Common myeloid progenitor, CD34-positive (primary cell): ENCODE measurements at places on chromosomes 16 and 17.

DNA sequence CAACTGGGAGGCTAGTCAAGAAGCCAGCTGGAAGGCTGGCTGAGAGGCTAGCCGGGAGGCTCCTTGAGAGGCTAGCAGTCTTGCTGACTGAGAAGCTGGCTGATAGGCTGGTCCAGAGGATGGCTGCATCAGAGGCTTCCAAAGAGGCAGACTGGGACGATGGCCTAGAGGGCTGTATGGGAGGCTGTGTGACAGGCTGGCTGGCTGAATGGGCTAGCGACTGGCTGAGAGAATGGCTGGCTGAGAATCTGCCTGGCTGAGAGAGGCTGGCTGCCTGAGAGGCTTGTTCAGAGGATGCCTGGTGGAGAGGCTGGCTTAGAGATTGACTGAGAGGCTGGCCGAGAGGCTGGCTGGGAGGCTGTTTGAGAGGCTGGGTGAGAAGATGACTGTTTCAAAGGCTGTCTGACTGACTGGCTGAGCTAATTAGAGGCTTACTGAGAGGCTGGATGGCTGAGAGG, 34.8 kb upstream of the ACSM2B start:
- DNase-seq, result no peak

- peak; percentile 38 for DNase-seq
Observed at GRCh38 chr17:17849147-17849820, 12.5 kb upstream of the SREBF1 start.

GRCh38 chr16:84683691-84684591, 15.9 kb upstream of the USP10 start:
- no peak for DNase-seq

DNA sequence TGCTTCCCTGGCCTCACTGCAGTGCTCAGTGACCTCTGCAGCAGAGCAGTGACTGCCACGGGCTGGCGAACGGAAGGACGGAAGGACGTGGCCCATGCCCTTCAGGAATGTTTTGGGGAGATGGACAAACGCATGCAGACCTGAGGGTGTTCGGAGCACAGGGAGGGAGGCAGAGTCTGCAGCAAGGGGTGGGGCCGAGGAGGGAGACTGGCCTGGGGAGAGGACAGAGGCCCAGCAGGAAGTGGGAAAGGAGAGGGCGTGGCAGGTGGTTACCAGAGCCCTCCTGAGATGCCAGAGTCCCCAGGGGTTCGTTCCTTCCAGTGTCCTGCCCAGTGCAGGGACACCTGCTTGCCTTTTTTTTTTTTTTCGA, 21.9 kb downstream of the ADORA2B start:
- no peak for DNase-seq
